Activated CD4-positive, alpha-beta T cell treated with anti-CD3 and anti-CD28 coated beads, Interleukin-2, Interleukin-4, amounts not matched to agents 100 ng/mL and 50 ng/mL, durations not matched to agents 16 hours and 8 hours (primary cell): ENCODE measurements at places on chromosomes 2 and 18.

DNA sequence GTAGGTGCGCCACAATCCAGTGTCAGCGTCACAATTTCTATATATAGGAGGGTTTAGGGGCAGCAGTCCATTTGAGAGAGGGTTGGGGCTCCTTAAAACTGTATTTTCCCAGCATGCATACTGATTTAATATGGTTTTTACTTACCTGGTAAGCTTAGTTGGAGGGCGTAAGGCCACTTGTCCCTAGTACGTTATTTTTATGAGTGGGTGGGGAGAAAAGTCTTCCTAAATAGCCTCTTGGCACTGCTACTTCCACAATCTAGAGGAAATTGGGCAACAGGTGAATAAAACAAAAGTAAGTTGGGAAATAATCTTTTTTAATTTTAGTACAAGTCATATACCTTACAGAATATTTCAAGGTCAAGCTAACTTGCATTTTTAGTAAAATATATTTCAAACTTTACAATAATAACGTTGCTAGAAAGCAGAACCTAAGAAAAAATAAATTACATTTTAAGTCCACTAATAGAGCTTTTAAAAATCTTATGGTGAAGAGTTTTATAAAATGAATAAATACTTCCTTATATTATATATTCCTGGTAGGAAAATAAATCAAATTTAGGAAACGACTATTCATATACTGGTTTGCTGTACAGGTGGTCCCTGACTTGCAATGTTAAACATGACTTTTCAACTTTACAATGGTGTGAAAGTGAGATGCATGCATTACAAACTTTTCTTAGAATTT lies 20.9 kb downstream of the DHRS9 start:
- DNase-seq = no peak

- no peak for DNase-seq
Observed at GRCh38 chr2:186349508-186349907, 136.6 kb upstream of the ZC3H15 start.

DNA sequence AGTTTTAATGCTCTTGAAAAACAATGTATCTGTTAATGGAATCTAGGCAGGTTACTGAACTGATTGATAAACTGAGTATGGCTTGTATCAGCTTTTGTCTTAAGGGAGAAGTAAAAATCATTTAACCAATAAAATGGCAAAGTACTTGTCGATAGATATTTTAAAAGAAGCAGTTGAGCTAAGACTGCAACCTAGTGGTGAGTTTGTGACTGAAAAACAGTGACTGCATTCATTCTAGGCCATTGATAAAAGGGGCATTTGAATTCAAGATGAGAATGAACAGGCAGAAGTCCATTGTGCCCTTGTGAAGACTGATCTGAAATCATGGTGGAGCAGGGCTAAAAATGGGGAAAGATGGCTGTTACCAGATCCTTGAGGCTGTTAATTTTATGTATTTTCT lies 59.4 kb upstream of the MSTN start:
- no peak for DNase-seq

- DNase-seq = no peak
Observed at GRCh38 chr2:120037995-120038541, 25.2 kb downstream of the EPB41L5 start.

DNA sequence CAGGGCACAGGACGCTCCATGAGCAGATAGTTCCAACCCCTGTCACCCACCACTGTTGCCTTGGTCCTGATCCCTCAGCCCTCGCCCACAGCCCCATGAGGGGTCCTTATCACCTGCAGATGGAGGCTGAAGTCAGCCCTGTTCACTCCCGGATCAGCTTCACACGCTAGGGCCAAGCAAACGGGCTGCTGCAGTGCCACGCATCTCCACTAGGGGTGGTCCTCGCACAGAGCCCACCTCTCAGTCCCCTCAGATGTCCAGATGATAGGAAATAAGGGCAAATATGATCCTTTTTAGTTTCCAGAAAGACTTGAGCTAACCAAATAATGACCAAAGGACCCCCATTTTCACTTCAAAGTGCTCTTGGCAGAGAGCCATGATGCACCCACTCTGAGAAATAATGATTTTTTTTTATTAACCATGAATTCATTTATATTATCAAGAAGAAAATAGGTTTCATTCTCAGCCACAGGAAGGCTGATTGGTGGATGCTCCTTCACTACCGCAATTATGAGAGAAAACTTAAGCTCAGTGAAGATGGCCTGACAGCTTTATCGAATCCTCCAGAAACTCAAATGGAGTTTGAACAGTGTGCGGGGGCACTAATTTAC lies 71.9 kb upstream of the KLHL29 start:
- peak; percentile 7 for DNase-seq

DNA sequence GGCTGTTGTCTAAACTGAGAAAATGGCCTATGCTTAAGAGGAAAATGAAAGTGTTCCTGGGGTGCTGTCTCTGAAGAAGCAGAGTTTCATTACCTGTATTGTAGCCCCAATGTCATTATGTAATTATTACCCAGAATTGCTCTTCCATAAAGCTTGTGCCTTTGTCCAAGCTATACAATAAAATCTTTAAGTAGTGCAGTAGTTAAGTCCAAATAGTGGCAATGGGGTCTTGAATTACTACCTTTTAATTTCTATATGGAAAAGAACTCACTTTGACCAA lies 13.8 kb upstream of the ALLC start:
- DNase-seq = no peak

- no peak for DNase-seq
Observed at GRCh38 chr2:181596556-181596955, 60.3 kb downstream of the CERKL start.

- DNase-seq = no peak
Observed at GRCh38 chr2:191316246-191316994, 71.2 kb downstream of the MYO1B start.

DNA sequence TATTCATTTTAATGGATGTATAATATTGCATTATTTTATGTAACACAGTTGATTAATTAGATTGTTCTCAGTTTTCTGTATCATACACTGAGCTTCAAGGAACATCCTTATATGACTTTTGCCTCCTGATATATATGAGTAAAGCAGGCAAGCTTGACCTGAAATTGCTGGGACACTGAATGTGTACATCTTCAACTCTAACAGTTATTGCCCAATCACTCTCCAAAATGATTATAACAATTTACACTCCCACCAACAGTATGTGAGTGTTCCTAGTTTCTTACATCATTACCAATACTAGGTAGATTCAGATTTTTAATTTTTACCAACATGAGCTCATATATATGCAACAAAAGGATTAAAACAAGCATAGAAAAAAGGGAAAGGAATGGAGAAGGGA lies 379.4 kb downstream of the SETBP1 start:
- no peak for DNase-seq

- no peak for DNase-seq
Observed at GRCh38 chr18:12306752-12307700, 1.0 kb upstream of the TUBB6 start.

DNA sequence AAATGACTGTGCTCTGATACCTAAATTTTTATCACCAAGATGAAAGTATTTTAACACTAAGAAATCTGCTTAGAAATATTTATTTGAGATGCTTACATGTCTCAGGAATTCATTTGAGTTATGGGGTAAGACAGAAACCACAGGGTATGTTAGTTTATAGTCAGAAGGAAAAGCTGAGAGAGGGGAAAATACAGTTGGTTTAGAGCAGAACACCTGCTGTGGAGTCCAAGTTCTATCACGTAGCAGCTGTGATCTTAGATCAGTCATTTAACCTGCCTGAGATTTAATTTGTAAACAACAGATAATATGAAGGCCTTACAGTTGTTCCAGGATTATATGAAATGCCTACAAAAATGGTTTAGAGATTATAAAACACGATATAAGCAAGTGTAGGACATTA lies 29.0 kb downstream of the PDE6D start:
- no peak for DNase-seq

DNA sequence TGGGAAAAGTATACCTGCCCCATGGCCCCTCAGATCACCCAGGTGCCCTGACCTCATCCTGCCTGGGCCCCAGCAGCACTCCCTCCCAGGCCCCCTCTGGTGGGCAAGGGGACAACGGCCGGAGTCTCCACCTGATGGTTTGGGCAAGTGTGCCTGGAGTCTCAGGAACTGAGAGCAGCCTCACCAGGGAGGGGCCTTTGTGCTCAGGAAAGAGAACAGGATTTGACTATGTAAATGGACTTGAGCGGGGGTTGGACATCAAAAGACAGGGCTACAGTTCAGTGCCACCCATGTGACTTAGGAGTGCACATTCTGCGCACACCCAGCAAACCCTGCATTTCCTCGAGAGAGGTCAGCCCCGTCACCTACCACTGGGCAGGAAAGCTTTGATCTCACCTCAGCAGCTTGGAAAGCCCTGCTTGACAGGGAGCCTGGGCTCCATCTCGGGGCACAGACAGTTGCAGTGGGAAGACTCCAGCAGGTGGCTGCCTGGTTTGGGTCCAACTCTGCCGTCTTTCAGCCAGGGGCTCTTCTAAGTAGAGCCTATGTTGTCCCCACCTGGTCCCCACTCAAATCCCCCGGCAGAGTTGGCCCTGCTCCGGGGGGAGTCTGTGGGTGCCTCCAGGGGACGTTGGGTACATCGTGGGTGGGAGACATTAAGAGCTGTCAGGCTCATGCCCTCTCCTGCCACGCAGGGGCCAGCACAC lies 3.3 kb downstream of the INPP5D start:
- no peak for DNase-seq

DNA sequence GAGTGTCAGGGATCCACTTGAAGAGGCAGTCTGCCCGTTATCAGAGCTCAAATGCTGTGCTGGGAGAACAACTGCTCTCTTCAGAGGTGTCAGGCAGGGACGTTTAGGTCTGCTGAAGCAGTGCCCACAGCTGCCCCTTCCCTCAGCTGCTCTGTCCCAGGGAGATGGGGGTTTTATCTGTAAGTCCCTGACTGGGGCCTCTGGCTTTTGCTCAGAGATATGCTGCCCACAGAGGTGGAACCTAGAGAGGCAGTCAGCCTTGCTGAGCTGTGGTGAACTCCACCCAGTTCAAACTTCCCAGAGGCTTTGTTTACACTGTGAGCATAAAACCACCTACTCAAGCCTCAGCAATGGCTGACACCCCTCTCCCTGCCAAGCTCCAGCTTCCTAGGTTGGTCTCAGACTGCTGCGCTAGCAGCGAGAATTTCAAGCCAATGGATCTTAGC lies 38.1 kb downstream of the PLEK start:
- DNase-seq = no peak

DNA sequence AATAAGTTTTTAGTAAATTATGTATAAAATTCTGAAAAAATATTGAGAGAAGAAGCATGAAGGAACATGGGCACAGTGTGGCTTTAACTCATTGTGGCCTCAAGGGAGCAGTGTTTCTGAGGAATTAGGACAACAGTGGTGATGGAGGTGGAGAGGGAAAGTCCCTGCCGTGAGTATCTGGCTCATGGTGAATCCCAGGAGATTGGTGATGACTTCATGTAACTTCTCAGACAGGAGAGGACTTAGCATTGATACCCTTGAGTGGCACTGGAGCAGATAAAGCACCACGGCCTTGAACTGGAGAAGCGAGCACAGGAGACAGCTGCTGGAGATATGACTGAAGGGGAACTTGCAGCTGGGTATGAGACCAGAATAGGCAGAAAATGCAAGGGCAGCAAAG lies 35.0 kb upstream of the LRP1B start:
- DNase-seq = no peak

GRCh38 chr2:12106440-12107080 lies 360.1 kb downstream of the LPIN1 start:
- peak; percentile 16 for DNase-seq

GRCh38 chr2:100268986-100269385 lies 53.3 kb downstream of the LONRF2 start:
- no peak for DNase-seq

DNA sequence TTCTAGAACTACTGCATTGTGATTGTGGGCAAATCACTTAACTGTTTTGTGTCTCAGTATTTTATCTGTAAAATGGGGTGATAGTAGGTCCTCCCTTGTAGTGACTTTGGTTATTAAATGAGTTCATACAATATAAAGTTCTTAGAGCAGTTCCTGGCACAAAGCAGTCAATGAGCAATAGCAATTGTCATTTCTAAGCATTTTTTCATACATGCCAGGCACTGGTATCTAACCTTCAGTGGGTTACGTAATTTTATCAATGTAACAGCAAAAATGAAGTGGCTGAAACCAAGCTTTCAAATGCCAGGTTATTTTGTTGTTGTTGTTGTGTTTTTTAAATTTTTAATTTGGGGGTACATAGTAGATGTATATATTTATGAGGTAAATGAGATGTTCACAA lies 401.9 kb downstream of the MEIS1 start:
- no peak for DNase-seq

GRCh38 chr2:9221223-9221622 lies 14.6 kb downstream of the ASAP2 start:
- DNase-seq = no peak

DNA sequence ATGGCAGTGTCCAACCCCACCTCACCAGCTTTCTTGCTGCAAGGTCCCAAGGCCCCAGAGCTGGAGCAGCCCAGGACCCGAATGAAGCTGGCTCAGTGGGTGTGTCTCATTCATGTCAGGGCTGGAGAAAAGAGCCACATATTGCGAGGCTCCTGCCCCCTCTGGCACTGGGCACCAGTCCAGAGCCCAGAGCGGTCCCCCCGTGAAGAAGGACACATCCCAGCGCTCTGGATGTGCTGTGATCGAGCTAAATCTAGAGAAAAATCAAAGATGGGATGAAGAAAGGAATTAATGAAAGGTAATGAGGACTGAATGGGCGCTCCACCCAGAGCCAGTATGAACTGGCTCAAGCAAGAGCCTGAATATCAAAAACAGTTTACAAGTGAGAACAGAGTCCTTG lies 13.3 kb upstream of the MPV17 start:
- DNase-seq = no peak

GRCh38 chr2:127416506-127417001 lies 1.7 kb upstream of the PROC start:
- no peak for DNase-seq

DNA sequence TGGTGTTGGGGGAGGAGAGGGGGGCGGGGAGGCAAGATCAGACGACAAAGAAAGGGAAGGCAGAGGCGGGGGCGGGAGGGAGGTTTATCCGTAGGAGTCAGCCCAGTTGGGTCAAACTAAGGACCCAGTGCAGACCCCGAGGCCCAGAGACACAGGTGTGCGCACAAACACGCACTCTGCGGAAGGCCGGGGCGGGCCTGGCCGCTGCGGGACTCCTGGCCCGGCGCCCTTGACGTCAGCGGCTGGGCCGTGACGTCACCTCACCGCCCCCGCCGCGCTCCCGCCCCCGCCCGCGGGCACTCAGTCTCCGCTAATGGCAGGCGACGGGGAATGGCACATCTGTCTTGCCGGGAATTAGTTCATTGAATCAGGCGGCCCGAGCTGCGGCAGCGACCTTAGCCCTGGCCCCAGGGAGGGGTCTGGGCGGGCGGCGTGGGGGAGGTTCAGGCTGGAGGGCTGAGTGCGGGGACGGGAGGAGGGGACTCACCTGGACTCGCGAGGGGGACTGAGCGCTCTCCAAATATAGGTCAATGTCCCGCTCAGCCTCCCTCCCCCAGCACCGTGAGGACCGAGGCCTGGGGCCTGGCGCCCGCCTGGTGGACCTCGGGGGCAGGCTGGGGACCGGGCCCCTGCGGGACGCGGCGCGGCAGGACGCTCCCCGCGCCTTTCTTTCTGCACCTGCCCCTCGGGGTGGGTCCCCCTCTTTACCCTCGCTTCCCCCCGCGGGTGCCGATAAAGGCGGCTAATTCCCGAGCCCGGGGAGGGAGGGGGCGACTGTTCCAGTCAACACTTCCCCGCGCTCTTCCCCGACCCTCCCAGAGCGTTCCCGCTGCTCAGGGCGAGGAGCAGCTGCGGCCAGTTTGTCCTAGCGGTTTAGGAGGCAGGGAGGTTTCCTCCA lies 15.5 kb upstream of the ECEL1 start:
- DNase-seq = no peak

- no peak for DNase-seq
Observed at GRCh38 chr2:103615611-103616105, 853.8 kb downstream of the TMEM182 start.
